Activated CD4-positive, alpha-beta T cell treated with anti-CD3 and anti-CD28 coated beads for 36 hours (primary cell): ENCODE measurements at places on chromosomes 5 and 9. TPM values are rescaled to one million over a fixed set of nuclear protein-coding genes. Genes with fewer than 3 reads are reported as not detected.

MTAP gene
- total RNA-seq = 77.0 TPM

DNA sequence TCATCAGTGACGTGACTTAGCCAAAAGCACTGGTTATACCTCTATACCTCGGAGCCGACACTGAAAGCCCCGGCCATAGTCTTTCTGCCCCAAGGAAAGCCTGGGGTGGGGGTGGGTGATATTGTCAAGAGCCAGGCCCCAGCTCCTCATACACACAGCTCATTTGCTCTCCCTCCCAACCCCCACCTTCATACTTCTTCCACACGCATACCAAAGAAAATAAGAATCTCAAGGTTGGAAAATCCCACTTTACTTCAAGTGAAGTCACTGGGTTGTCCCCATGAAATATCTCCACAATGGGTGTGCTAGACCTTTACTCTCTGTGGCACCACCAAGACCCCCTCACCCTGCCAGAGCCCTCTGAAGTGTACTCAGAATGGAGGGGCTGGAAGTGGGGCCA lies 27.1 kb upstream of the MGAT1 start:
- peak overlapping the region; percentile 100 for H3K4me3 ChIP-seq
- H3K4me1 ChIP-seq = peaks cover 58% of the 10 kb centered on the region
- no peak for DNase-seq
- peak overlapping the region; percentile 99 for H3K27ac ChIP-seq
- H3K27me3 ChIP-seq = no peaks in the 10 kb centered on the region

ZFP2 gene
- total RNA-seq = 0.37 TPM

- peaks cover 69% of the 10 kb centered on the region for H3K36me3 ChIP-seq
- H3K4me1 ChIP-seq = peaks cover 69% of the 10 kb centered on the region
- no peak overlapping the region for H3K4me3 ChIP-seq
- H3K27me3 ChIP-seq = no peaks in the 10 kb centered on the region
- no peak for DNase-seq
Observed at GRCh38 chr9:107309271-107309670, 26.2 kb downstream of the RAD23B start.

LCN1 gene
- not detected for total RNA-seq

DNA sequence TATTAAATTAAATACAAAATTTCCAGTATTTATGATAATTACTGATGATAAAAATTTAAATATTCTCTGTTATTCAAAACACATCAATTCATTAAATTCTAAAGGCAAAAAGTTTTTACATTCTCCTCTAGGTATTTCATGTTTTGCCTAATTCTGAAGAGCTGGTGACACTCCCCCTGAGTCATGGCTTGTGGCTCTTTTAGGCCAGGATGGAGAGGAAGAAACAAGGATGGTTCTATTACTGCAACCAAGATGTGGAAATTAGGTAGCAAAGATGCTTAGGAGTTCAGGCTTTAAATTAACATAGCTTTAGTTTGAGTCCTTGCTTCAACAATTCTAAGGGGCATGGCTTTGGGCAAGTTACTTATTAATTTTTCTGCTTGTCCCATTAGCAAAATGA lies 1295.8 kb downstream of the EFNA5 start:
- no peaks in the 10 kb centered on the region for H3K4me1 ChIP-seq
- no peaks in the 10 kb centered on the region for H3K27me3 ChIP-seq
- no peak overlapping the region for H3K27ac ChIP-seq

STK32A gene
- not detected for total RNA-seq

MAP1B gene
- 0.26 TPM for total RNA-seq

- peak; percentile 38 for DNase-seq
- H3K36me3 ChIP-seq = peaks cover 3% of the 10 kb centered on the region
- H3K4me1 ChIP-seq = peaks cover 15% of the 10 kb centered on the region
- peaks cover 9% of the 10 kb centered on the region for H3K27me3 ChIP-seq
Observed at GRCh38 chr5:31854181-31855133, 215.5 kb downstream of the PDZD2 start.

YIPF5 gene
- 39.1 TPM for total RNA-seq

SEMA6A gene
- total RNA-seq = not detected

OLFML2A gene
- 0.05 TPM for total RNA-seq

DNA sequence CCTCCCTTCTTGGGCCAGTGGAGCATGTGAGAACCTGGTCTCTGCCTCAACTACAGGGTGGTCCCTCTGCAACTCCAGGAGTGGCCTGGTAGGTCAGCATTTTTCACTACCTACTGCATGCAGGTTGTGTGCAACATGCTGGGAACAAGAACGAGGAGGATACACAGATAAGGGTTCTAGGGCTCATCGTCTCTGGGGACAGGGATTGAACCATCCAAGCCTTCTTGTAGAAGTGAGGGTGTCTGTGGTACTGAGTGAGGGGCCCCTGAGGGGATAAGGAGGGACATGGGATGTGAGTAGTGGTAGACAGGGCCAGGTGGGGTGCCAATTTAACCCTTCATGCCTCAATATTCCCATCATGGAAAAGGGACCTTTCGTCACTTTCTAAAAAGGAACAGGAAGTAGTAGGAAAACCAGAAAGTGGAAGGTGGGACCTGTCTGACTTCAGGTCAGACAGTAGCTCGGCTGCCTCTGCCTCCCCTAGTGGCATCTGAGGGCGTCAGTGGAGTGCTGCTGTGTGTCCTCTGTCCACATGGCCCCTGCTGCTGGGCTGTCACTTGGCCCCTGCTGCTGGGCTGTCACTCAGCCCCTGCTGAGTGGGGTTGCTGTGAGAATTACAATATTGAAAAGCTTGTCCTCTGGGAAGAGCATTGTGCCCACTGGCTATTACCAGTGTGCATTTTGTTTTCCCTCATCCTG lies 48.6 kb upstream of the RNU6ATAC start:
- H3K4me3 ChIP-seq = no peak overlapping the region
- H3K27me3 ChIP-seq = no peaks in the 10 kb centered on the region
- H3K4me1 ChIP-seq = no peaks in the 10 kb centered on the region

DNA sequence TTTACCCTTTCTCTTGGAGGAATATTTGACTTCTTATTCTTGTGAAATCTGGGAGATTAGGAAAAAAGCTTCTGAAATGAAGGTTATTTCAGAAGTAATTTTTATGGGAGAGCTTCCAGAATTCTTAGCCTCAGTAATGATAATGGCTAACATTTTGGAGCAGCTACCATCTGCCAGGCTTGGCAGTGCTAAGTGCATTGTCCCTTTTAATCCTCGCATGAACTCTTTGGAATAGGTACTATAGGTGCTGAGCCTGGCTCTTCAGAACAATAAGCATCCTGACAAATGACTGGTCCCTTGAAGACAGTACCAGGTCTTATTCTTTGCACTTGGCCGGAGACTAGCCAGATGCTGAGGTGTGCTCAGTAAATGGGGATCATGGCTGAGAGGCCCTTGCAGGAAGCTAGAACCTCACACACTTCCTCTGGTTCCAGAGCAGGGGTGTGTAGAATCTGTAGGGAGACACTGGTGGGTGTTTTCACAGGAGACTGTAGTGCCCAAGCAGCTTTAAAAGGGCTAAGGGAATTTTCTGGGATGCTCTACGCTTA lies 90.7 kb downstream of the RCL1 start:
- no peaks in the 10 kb centered on the region for H3K4me1 ChIP-seq
- no peak overlapping the region for H3K27ac ChIP-seq
- peaks cover 2% of the 10 kb centered on the region for H3K36me3 ChIP-seq
- no peak for DNase-seq

DNA sequence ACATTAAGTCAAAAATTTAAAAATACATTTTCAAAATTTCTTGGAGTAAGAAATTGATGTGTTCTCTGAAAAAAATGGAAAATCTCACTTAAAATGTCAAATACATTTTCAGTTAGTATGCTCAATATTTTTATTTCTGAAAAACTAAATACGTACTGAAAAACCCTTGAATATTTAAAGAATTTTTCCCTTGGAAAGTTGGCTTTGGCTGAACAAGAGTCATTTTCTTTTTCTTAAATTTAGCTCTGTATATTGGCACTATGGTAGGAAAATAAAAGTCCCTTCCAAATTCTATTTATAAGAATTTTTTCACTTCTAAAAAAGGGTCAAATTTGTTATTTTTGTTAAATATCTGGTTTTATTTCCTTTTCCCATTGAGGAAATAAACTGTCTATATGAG lies 29.0 kb upstream of the CDH18 start:
- no peaks in the 10 kb centered on the region for H3K27me3 ChIP-seq
- no peak for DNase-seq
- H3K27ac ChIP-seq = no peak overlapping the region
- H3K36me3 ChIP-seq = no peaks in the 10 kb centered on the region
- no peak overlapping the region for H3K4me3 ChIP-seq
- H3K4me1 ChIP-seq = no peaks in the 10 kb centered on the region

DNA sequence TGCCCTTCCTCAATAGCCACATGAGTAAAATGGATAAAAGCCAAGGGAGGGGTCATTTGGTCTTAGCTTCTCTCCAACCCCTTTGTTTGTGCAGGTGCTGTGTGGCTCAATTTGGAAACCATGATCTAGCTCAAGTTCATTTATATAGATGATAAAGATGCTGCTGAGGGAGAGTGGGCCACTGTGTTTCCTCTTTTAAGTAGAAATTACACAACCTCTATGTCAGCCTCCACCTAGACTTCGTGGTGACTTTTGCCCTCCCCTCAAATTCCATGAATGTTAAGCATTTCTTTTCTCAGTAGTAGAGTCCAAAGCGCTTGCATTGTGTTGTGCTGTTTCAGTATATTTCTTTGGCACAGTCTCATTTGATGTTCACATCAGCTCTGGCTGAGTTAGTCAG lies 241.4 kb downstream of the ARHGAP26 start:
- H3K4me1 ChIP-seq = peaks cover 41% of the 10 kb centered on the region
- DNase-seq = no peak
- no peak overlapping the region for H3K27ac ChIP-seq
- peaks cover 8% of the 10 kb centered on the region for H3K36me3 ChIP-seq
- H3K27me3 ChIP-seq = no peaks in the 10 kb centered on the region

FBP2 gene
- not detected for total RNA-seq

- peaks cover 6% of the 10 kb centered on the region for H3K27me3 ChIP-seq
- DNase-seq = no peak
- H3K4me1 ChIP-seq = no peaks in the 10 kb centered on the region
- no peak overlapping the region for H3K4me3 ChIP-seq
- H3K36me3 ChIP-seq = no peaks in the 10 kb centered on the region
Observed at GRCh38 chr5:58517198-58517597, 26.0 kb downstream of the GAPT start.

DNA sequence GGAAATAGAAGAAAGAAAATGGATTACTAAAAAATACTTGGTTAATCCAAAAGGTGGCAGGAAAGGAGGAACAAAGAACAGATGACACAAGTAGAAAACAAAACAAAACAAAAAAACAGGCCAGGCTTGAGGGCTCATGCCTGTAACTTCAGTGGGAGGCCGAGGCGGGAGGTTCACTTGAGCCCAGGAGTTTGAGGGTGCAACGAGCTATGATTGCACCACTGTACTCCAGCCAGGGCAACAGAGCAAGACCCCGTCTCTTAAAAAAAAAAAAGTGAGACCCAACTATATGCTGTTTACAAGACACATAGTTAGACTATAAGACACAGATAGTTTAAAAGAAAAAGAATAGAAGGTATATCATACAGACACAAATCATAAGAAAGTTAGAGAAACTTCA lies 59.5 kb downstream of the AK8 start:
- H3K4me1 ChIP-seq = no peaks in the 10 kb centered on the region
- H3K27me3 ChIP-seq = peaks cover 17% of the 10 kb centered on the region
- no peak overlapping the region for H3K4me3 ChIP-seq
- DNase-seq = no peak
- no peak overlapping the region for H3K27ac ChIP-seq

GRCh38 chr5:64814073-64814472 lies 45.3 kb downstream of the CWC27 start:
- H3K4me1 ChIP-seq = peaks cover 6% of the 10 kb centered on the region
- no peak overlapping the region for H3K4me3 ChIP-seq
- H3K27me3 ChIP-seq = no peaks in the 10 kb centered on the region
- H3K36me3 ChIP-seq = peaks cover 9% of the 10 kb centered on the region
- no peak overlapping the region for H3K27ac ChIP-seq

PDE8B gene
- total RNA-seq = not detected

GRCh38 chr5:144284931-144285502 lies 114.3 kb downstream of the KCTD16 start:
- peaks cover 10% of the 10 kb centered on the region for H3K27me3 ChIP-seq
- no peak overlapping the region for H3K4me3 ChIP-seq
- H3K36me3 ChIP-seq = no peaks in the 10 kb centered on the region
- H3K27ac ChIP-seq = no peak overlapping the region
- no peak for DNase-seq

ACSL6 gene
- total RNA-seq = 3.3 TPM

PCDHA13 gene
- not detected for total RNA-seq

SPATA6L gene
- total RNA-seq = 0.30 TPM

DNA sequence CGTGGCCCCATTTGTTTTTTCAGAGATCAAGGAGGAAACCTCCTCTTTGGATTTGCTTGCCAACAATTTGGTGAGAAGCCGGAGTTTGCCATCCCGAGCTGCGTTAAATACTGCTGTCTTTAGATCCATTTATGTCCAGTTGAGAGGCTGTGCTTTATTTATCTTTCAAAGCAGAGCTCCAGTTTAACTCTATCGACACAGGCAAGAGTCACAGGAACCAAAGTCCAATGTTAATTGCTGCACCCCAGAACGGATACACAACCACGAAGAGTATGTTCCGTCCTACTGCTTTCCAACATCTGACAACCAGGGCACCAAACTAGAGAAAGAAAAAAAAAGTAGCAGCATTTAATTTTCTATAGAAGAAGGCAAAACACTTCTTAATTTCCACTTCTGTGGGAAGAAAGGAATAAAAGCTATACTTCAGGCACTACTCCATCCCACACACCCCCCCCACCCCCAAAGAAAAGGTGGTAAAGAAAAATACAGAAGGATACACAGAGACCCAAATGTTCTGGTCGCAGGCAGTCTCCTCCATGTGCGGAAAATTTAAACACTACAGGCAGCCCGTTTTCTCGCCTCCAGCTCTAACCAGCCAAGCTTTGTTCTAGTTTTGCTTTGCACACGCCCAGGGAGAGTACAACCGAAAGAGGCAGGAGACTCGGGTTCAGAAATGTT lies 1.1 kb downstream of the FEM1C start:
- H3K4me1 ChIP-seq = peaks cover 51% of the 10 kb centered on the region
- H3K36me3 ChIP-seq = peaks cover 62% of the 10 kb centered on the region
- peak; percentile 71 for DNase-seq
- H3K4me3 ChIP-seq = peak overlapping the region; percentile 96

ZNF608 gene
- total RNA-seq = not detected

PCDHGB3 gene
- not detected for total RNA-seq

KCNN2 gene
- not detected for total RNA-seq
